ENCODE measurements at places on chromosomes 11 and 22.

DNA sequence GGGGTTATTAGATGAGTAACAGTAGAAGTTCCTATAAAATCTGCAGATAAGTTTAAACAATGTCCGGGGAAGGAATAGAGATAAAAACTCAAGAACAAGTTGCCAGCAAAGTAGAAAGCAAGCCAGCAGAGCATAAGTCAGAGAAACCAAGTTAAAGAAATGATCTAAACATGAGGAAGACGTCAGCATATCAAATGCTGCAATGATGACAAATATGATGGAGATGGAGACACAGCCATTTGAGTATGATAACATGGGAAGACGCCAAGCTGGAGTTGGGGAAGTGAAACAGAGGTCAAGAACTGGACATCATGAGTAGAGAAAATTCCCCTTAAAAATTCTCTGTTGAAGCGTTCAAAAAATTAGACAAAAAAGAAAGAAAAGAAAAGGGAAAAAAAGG is 571.5 kb downstream of the CNTN5 start:
- no peak for DNase-seq

DNA sequence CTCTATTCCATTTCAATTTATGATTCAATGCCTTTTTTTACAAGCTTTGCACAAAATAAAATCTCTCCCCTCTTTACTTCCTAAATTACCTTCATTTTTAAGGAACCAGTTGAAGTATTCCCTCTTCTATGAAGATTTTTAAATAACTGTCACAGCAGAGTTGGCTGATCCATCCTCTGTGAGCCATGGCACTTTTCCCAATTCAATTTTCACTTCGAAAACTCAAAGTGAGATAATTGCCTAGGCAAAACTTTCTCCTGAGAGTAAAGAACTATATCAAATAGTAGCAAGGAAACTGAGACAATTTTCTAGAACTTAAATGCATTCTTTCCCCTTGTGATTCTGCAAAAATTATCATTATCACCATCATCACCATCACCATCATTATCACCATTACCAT is 259.9 kb upstream of the ARHGAP20 start:
- DNase-seq, result no peak

DNA sequence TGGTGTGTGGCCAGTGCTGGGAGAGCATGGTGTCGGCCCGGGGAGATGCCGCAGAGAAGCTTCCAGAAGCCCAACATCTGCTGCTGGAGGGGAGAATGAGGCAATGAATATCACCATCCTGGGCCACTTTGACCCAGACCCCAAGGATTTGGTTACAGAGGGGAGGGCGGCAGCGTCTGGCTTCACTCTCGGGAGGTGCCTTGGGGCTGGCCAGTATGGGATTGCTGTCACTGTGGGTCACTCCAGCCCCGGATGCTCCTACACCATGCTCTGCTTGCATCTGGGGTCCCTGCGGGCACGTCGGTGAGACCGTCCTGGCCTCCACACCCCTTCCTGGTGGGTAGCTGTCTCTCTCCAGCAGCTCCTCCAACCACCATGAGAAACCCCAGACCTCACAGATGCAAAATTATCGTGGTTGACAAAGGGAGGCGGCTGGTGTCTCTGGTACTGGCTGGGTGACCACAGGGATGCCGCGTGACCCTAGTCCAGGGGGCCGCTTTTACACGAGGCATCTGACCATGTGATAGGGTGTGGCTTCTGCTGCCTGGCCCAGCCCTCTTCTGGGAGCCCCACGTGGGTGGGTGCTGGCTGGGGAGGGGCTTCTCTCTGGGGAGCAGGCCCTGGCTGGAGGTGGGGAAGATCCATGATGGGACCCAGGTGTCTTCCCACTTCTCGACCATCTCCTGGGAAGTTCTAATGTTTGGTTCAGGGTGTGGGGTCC is 5.7 kb downstream of the KCNQ1 start:
- DNase-seq, result no peak

DNA sequence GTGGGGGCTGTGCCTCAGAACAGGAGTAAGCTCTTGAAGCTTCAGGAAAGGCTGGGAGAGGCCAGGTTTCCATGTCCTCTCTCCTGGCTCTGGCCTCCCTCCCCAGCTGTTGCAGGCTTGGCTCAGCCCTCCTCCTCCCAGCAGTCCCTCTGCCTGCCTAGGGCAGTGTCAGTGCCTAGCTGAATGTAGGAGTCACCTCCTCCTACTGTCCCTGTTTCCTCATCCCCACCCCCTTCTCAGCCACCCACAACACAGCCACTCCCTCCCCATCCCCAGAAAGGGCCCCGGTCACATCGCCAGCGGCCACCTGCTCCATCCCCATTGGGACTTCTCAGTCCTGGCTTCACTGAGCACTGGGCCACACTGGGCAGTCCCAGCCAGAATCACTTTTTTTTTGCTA is 2.9 kb upstream of the FBLN1 start:
- no peak for DNase-seq

GRCh38 chr11:130829920-130830511 is 86.3 kb downstream of the SNX19 start:
- no peak for DNase-seq

Data from NCI-H774 (cell line).